ENCODE measurements at places on chromosomes 4 and X.

GRCh38 chr4:102453827-102454226 is 47.3 kb upstream of the NFKB1 start:
- DNase-seq: no peak

DNA sequence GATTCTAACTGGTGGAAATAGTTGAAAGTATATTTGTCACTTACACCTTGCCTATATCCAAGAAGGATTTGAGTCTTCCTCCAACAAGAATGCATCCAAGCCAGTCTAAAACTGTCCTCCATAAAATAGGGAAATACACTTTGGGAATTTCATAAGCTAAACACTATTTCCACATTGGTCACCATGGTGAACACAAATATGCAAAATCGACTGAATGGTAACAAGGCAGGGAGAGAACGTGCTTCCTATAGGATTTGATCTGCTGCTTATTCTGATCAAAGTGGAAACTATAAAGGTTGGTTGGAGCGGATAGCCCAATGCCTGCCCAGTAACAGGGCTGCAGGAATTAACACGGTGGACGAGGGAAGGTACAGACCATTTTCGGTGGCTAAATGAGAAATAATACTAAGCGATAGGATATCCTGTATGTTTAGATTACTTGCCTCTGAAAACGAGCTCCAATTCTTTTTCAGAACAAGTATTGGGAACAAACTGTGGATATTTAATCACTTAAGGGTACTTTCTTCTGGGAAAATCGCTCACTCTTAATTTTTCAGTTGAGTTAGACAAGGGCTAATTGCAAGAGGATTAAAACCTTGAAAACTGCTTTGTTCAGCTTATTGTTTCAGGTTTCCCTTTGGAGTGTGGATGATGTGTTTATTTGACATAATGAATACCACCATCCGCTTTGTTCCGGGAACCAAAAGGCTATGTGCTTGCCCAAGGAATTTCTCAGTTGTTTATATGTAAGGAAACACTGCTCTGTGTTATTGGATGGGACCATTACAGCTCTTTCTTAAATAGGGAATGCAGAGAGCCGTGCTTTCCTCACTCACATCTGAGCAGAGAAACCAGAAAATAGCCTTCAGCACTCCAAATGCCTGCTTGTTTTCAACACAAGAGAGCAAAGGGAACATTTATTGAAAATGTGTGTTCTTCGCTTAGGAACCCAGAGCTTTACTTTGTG is 194.4 kb downstream of the CBR4 start:
- no peak for DNase-seq

DNA sequence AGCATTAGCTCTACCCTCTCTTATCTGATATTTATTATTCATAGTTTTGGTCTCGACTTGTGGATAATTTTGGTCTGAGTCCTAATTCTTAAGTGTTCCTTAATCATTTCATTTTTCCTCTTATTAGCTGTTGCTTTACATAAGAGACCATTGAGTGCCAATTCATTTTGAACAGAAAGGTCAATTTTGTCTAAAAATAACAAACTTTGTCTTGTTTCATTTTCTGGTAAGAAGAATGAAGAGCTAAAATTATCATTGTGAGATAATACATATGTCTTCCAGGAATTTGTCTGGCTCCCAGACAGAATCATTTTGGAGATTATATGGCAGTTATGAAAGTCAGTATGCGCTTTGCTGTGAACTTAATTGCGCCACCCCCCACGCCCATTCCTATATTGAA is 1471.8 kb downstream of the PCDH7 start:
- no peak for DNase-seq

DNA sequence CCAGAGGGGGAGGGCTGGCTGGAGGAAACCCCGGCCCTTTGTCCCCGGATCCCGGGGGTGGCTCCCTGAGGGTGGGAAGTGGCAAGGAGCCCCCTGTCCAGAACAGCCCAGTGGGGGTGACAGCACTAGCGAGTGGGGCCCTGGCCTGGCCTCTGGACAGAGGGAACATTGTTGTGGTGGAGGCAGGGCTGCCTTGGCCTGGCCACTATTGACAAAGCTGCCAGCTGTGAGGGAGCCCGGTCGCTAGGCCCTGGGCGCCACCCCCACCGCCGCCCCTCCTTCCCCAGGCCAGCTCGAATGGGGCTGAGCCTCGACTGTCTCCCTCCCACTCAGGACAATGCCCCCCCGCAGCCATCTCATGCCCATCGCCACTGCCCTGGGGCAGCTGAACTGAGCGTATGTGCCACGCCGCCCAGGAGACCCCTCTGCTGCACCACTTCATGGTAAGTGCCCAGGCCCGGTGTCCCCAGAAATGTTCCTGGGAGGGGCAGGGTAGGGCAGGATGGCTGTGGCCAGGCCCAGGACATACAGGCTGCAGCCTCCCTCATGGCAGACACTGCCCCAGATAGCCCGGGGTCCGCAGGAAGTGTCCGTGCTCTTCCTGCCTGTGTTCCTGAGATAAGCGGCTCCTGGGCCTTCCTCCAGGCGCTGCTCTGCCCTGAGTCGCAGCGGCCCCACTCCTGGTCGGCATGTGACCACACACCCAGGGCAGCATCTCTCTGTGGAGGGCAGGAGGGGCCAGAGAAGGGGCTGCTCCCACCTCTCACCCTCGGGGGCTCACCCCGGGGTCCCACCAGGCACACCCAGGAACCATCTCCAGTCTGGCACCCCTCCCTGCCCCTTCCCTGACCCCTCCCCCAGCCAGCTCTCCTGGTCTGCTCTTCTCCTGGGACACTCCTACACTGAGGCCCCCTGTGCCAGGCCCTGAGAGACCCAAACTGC is 1.4 kb downstream of the PLXNB3 start:
- no peak for DNase-seq

GRCh38 chr4:144787365-144788258 is 141.7 kb downstream of the HHIP start:
- no peak for DNase-seq

GRCh38 chr4:152301381-152301780 is 234.5 kb downstream of the FBXW7 start:
- no peak for DNase-seq

- DNase-seq: no peak
Observed at GRCh38 chr4:90181644-90182043, 54.5 kb downstream of the CCSER1 start.

DNA sequence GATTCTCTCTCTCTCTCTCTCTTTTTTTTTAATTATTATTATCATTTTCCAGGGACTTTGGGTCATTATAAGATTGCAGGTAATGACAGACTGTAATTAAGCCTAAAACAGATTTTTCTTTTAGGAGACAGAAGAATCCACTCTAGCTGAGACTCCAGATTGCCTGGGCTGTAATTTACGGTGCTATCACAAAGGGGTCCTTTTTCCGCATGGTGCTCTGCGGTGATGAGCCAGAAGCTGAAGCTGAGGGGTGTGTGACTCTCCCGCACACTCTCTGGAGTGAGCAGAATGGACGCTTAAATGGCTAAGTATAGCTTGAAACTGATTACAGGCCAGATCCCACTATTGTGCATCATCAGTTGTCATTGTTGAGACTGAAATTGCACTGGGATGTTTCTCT is 50.0 kb downstream of the LGI2 start:
- DNase-seq: no peak

DNA sequence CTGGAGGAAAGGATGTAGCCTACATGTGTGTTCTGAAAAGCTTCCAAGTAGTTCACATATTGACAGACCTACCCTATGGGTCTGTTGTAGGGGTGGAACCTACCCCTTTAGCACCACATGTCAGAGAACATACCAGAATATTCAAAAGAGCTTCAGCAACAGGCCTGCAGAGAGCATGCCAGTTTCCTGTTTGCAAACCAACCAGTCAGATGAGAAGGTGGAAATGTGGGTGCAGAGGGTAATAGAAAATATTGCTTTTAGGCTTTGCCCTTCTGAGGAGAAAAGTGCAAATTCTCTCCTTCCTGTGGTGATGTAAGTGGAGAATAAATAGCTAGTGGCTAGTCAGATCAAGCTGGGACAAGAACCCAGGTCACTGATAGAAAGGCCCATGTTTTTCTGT is 16.4 kb downstream of the INTS6L start:
- DNase-seq: no peak

GRCh38 chr4:168978001-168978700 is 31.9 kb downstream of the CBR4 start:
- DNase-seq: no peak

GRCh38 chr4:10605031-10605430 is 79.5 kb downstream of the CLNK start:
- no peak for DNase-seq

- no peak for DNase-seq
Observed at GRCh38 chr4:123259676-123260646, 136.6 kb upstream of the SPRY1 start.

GRCh38 chrX:142156567-142156966 is 48.5 kb downstream of the MAGEC2 start:
- no peak for DNase-seq

DNA sequence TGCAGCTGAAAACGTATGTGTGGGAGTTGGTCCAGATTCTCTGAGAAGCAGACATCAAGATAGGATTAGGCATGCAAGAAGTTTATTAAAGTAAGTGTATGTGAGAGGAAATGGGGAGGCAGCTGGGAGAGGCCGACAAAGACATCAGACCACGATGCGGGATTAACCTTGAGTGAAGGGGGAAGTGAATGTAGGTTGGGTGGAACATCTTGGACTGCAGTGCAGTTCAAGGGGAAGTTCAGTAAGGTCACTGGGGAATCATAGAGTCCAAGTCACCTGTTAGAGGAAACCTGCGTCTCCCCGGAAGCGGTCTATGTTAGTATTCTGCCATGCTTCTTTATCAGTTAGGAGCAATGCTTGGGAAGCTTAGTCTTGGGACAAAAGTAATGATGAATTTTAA is 22.0 kb downstream of the CXCL8 start:
- no peak for DNase-seq

GRCh38 chr4:15031993-15032675 is 29.9 kb downstream of the CPEB2 start:
- DNase-seq: no peak

DNA sequence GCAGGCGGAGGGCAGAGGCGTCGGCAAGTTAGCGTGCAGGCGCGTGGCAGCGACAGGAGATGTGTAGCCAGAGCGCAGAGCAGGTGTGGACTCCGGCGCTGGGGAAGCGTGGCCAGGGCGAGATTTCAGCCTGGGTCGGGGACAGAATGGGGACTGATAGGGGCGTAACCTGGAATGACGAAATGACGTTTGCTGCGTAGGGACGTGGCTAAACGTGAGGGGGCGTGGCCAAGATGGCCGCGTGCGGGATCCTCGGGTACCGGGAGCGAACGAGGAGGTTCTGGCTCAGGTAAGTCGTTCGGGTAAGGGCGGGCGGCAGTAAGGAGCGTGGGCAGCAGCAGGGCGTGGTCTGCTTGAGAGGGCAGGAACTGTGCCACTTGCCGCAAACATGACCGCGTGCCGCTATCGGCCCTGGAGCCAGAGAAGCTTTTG is 10.9 kb upstream of the CLTRN start:
- DNase-seq: peak; percentile 69

DNA sequence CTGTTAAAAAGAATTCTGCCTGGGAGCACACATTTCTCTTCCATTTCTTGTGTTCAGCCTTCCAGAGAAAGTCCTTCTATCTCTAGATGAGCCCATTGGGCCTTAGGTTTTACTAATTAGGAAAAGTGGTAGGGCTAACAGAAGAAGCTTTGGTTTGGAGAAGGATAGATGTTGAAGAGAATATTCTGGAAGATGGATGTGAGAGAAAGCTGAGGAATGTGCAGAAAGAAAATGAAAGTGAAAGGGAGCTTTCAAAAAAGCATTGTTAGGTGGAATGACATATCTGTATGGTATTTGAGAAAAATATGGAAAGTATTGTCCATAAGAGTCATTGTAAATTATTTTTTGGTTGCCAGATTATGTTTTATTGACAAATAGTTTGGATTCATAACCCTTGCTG is 474.8 kb upstream of the SLIT2 start:
- DNase-seq: no peak

- no peak for DNase-seq
Observed at GRCh38 chr4:21320034-21320433, 619.8 kb downstream of the PACRGL start.

- DNase-seq: peak; percentile 51
Observed at GRCh38 chrX:154002215-154002719, 17.4 kb downstream of the IRAK1 start.

GRCh38 chr4:73315091-73315490 is 56.5 kb upstream of the ANKRD17 start:
- DNase-seq: no peak

GRCh38 chrX:118261151-118261550 is 84.8 kb upstream of the WDR44 start:
- DNase-seq: no peak

GRCh38 chr4:3227878-3228675 is 20.9 kb upstream of the MSANTD1 start:
- no peak for DNase-seq

- DNase-seq: no peak
Observed at GRCh38 chrX:103651151-103651773, 22.5 kb downstream of the TCEAL1 start.

- DNase-seq: no peak
Observed at GRCh38 chrX:15903186-15903681, 48.6 kb upstream of the AP1S2 start.

- no peak for DNase-seq
Observed at GRCh38 chr4:8133897-8134563, 24.6 kb downstream of the ABLIM2 start.

GRCh38 chr4:126007142-126007541 is 692.4 kb downstream of the FAT4 start:
- DNase-seq: no peak

DNA sequence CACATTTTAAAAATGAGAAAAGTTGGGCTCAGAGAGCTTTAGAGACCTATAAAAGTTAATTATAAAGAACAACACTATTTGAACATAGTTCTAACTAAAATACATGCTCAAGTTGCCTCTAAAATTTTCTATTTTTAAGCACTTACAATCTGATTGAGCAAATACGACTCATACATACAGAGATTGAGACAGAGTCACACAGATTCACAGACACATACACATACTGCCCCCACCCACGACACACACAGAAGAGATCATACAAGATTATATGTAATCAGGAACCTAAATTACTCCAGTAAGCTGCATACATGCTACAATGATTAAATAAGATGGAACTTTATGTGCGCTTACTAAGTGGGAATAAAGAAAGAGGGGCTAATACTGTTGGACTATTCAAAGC is 2.7 kb upstream of the ASB5 start:
- DNase-seq: no peak

DNA sequence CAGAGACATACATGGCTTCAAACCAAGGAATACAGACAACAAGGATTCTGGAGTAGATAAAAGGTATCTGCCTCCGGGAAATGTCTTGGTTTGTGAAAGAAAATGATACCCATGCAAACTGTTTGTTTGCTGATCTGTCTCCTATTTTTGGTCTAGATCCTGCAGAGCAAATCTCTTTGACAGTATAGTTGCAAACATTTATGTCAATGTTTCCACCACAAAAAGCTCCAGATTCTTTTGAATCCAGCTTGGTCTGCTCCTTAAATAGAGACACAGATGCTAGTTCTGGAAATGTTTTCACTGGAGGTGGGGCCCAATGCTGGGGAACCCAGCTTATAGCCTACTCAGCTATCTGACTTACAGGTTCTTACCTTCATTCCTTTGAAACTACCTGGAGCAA is 119.7 kb downstream of the ATG4A start:
- no peak for DNase-seq

GRCh38 chr4:24044610-24045589 is 155.1 kb upstream of the PPARGC1A start:
- DNase-seq: no peak

All from NCI-H774 (cell line).